Kidney glomerular epithelial cell (primary cell): ENCODE measurements at places on chromosomes 16 and 17.

DNA sequence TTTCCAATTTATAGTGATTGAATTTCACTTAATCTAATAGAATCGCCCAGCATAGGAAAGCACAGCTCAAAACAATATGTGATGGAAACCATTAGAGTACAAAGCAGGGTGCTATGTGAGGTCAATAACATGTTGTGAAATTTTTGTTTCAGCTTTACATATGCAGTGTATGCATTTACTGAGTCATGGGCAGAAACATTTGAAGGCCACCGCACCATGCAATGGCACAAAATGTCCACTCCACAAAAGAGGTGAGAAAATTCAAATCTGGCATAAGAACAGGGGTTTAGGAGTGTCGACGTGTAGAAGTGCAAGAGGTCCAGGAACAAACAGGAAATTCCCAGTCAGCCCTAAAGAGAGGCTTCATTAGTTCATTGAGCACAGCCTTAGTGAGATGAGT lies 131.2 kb downstream of the ANKFN1 start:
- DNase-seq, result no peak

GRCh38 chr16:4064950-4065352 lies 51.3 kb downstream of the ADCY9 start:
- DNase-seq, result no peak

- no peak for DNase-seq
These were observed 138.6 kb downstream of the MAP2K6 start for GRCh38 chr17:69552986-69553667.

DNA sequence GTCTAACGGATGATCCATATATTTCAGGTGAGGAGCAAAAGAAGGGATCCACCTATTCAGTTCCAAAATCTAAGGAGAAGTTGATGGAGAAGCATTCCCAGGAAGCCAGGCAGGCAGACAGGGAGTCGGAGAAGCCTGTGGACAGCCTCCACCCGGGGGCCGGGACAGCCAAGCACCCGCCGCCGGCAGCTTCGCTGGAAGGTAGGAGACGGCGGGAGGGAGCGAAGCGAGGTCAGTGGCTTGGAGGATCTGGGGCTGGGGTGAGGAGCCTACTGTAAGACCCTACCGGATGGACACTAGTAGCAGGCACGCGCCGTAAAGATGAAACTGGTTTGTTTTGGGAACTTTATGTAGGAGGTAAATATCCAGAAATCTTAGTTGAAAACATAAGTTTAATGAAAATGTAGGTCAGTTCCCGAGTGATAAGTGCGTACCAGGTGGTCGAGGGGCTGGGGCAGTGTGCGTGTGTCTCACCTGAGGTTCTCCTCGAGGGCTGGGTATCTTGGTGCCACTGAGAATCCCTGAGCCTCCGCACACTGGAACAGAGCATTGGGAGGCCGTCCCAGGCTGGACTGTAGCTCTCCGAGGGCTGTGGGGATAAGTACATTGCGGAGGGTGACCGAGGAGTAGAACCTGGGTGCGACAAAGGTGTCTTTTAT lies 714 bp downstream of the SPATA33 start:
- peak; percentile 60 for DNase-seq

DNA sequence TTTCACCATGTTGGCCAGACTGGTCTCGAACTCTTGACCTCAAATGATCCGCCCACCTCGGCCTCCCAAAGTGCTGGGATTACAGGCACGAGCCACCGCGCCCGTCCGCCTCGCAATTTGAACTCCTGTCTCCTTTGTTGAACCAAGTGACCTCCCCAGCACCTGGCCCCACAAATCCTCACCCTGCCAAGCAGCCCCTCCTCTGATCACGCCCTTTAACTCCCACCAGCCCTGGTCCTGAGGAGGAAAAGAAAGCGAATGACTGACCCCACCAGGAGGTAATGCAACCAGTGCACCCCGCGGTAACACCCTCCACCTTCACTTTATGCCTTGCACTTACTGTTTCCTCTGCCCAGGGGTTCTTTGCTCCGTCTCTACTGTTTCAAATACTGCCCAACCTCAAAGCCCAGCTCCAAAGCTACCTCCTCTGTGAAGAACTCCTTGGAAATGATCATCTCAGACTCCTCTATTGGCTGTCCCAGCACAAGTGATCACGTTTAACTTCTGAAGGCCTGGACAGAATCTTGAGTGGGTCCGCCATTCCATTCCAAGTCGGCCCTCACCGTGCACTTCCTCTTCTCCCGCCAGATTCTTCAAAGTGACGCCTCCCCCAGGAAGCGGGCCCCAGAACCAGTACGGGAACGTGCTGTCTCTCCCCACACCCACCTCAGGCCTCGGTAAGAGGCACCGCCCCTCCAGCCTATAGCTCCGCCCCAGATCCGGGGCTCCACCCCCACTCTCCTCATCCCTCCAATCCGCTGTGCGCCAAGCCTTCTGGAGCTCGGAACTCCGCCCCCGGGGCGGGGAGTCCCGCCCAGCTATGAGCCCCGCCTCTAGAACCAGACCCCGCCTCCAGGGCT lies 4.4 kb downstream of the CD19 start:
- no peak for DNase-seq

DNA sequence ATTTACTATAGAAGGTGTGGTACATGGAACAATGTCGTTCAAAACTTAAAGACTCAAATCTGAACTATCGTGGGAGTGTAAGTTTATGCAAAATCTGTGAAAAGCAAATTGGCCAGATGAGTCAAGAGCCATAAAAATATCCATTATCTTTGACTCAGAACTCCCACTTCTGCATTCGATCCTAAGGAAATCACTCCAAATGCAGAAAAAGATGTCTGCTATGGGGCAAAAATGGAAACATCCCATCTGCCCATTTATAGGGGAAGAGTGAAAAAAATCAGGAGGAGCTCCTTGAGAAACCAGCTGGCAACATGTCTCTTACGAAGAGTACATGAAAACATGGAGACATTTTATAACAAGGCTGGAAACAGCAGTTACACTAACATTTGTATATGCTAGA lies 43.6 kb upstream of the CCDC182 start:
- no peak for DNase-seq

DNA sequence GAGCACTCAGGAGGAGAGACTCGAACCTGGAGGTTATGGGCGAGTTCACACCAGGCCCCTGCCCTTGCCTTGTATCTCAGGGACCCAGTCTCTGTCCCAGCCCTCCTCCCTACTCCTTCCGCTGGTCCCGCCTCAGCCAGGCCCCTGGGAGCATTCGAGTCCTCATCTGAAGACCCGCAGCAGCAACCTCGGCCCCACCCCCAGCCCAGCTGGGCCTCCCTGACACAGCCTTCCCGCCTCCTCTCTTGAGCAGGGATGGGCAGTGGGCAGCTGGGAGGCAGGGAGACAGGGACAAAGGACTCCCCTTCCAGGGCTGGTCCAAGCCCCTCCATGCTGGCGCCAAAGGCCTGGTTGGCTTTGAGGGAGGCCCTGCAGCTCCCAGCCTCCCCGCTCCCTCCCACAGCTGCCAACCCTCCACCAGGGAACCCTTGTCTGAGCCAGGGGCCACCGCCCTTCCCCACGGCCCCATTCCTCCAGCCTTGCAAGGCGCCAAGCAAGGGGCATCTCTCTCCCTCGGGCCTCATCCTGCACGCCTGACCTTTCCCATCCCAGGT lies 15.4 kb upstream of the ZC3H18 start:
- no peak for DNase-seq

- peak; percentile 60 for DNase-seq
These were observed 26.0 kb upstream of the HNF1B start for GRCh38 chr17:37770631-37771518.

DNA sequence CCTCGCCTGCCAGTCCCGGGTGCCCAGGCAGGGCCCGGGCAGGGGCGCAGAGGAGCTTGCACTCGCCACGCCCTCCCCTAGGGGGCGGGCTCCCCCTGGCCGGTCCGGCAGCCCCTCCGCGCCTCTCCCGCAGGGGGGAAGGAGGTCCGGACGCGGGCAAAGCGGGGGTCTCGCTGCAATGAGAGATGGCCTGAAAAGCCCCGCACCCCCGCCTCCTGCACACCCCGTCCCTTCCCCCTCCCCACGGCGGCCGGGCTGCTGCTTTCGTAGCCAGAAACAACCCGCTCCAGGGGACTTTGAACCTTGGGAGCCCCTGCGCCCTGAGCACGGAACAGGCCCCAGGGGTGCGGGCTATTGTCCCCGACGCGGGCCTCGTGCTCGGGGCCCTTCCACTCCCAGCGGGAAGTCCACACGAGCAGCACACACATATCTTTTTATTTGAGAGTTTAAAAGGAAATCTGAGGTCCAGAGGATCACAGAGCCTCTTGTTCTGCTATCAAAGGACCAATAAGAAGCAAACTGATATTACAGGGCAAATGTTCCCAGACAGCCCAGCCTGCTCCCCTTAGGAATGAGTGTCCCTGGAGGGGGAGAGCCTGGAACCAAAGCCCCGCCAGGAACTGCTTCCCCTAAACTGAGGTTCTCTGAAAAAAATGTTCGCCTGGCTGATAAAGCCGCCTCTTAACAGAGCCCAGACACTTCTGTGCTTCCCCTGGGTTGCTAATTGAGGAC lies 5.8 kb upstream of the CBX4 start:
- DNase-seq, result no peak

DNA sequence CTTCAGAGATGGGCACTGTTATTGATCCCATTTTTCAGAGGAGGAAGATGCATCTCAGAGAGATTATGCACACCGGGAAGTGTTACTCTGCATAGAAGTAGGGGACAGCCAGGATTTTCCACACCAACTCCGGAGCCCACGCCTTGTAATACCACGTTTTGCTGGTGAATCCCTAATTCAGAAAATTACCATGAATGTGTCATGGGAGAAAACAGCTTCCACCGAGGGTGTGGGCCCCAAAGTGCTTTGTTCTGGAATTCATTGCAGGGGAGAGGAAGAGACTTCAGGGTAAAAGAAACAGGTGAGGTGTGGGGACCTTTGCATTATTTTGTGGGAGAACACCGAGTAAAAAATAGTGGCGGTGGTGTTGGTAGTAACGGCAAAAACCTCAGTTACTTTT lies 1051.4 kb upstream of the RBFOX1 start:
- DNase-seq, result no peak

- no peak for DNase-seq
These were observed 6.9 kb upstream of the LITAF start for GRCh38 chr16:11593581-11593980.

- peak; percentile 8 for DNase-seq
These were observed 28.9 kb downstream of the CPSF4L start for GRCh38 chr17:73232587-73233373.

- no peak for DNase-seq
These were observed 32.8 kb downstream of the HIC1 start for GRCh38 chr17:2087597-2088211.

DNA sequence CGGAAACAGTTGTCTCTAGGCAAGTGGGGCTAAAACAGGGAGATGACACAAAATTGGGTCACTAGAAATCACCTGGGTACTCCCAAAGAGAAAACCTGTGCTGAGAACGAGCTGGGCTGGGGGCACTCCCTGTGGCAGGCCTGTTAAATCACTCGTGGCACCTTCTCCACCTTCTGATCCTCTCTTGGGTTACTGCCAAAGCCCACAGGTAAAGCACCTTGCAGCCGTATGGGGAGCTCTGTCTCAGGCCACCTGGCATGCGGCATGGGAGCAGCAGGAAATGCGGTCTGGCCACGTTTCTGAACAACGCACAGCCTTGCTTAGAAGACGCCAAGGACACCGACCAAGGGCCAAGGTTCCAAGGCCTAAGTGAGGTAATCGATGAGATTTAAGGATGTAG lies 21.5 kb upstream of the ICAM2 start:
- DNase-seq, result no peak

DNA sequence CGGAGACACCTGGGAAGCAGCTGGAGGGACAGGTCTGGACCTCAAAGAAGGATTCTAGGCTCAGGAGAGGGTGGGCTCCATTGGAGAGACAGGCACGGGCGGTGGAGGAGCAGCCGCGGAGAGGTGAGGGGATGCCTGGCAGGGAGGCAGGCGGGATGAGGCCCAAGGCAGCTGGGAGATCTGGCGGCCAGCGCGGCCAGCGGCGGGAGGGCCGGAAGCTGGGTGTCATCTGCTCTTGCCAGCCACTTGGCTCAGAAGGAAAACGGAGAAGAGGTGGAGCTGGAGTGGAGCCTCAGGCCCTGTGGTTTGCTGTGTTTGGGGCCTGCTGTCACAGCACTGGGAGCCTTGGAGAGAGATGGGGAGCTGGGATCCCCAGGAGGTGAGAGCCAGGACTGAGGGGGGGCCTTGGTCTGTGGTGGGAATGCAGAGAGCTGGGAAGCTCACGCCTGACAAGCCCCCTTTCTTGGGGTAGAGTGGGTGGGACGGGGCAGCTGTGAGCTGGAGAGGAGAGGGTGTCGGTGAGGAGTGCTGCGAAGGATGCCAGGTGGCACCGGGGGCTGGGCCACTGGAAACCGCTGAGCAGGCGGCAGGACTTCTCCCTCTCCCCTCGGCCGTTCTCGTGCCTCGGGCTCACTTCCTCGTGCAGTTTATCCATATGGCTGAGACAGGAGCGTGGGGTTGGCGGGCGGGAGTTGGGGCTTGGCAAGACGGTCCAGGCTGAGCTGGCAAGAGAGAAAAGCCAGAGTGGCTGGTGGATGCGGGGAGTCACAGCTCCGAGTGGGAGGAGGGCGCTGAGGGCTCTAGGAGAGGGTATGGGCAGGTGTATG lies 8.0 kb downstream of the TBC1D24 start:
- DNase-seq, result no peak

DNA sequence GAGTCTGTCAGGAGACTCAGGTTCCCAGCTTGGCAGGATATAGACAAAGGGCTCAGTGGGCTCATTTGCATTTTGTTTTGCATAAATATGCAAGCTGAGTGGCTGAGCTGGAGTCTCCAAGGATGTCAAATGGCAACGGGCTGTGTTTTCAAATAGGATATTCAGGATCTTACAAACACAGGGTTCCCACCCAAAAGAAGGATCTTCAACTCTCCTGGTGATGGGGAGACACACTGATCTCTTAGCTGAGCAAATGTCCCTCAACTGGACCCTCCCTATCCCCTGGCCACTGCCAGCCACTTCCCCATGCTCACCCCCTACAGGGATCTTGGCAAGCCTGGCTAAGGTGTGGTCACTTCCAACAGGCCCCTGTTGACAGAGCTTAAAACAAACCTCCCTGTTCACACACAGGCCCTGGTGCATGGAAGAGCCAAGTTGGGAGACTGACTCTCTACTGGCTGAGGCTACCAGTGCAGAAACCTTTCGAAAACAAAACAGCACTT lies 61.6 kb downstream of the SOX9 start:
- no peak for DNase-seq

DNA sequence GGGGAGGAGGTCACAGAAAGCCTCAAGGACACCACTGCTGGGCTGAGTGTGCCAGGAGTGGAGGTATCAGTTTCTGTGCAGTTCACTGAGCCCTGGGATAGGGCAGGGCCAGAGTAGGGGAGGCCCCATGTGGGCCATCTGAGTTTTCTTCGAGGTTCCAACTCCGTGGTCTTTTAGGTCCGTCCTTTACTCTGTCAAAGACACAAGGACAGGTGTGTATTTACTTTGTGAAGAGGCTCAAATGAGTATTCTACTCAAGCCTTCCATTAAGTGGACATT lies 59.5 kb downstream of the USP22 start:
- no peak for DNase-seq

DNA sequence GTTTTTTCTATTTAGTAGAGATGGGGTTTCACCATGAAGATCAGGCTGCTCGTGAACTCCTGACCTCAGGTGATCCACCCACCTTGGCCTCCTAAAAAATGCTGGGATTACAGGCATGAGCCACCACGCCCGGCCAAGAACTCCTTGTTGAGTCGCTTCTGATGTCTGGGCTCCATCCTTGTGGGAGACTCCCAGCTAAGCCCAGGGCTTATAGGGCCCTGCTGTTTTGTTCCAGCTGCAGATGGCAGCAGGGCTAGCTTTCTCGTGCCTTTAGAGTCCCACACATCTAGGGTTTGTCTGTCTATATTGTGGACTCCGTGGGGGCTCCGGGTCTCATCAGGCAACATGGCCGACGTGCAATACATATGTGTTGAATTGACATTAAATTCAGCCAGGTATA lies 39.3 kb upstream of the MED9 start:
- no peak for DNase-seq
